ENCODE measurements at places on chromosomes 5 and 9.

DNA sequence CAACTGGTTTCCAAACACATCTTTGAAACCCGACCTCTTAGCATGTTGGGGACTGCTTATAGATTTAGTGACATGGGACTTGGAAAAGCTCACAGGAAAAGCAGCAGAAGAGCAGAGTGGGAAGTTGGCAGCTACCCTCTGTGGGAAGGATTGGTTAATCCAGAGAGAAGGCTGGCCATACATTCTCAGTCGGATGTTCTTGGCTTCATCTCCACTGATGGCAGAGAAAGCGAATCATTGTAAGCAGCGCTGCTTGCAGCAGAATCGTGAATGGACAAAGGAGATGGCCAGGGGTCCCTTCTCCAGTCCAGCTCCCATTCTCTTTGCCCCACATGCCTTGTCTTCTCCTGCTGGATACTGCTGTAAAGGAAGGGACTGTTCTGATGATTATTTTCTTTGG lies 62.7 kb downstream of the MEGF10 start:
- DNase-seq: no peak

DNA sequence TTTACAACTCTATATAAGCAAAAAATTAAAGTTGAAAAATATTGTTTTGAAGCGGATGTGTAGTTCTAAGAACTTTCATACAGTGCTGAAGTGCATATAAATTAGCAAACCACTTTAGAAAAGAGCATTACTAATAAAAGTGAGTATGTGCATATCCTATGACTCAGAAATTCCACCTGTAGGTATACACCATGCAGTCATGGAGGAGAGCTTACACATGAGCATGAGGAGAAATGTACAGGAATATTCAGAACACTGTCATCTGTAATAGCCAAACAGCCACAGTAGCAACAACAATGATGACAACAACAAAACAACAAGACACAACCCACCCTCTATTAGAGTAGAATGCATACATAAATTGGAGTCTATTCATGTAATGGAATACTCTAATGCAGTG lies 138.2 kb upstream of the ARRDC3 start:
- no peak for DNase-seq

- DNase-seq: no peak
Measured at GRCh38 chr5:147418613-147419012, 91.3 kb downstream of the DPYSL3 start.

GRCh38 chr5:156835905-156836304 lies 14.2 kb upstream of the PPP1R2B start:
- DNase-seq: peak; percentile 31
